ENCODE measurements at places on chromosomes 1 and 21.

GRCh38 chr21:36023092-36023480 is 37.2 kb downstream of the SETD4 start:
- no peak for DNase-seq

GRCh38 chr1:171355727-171356126 is 41.7 kb downstream of the FMO4 start:
- DNase-seq = no peak

DNA sequence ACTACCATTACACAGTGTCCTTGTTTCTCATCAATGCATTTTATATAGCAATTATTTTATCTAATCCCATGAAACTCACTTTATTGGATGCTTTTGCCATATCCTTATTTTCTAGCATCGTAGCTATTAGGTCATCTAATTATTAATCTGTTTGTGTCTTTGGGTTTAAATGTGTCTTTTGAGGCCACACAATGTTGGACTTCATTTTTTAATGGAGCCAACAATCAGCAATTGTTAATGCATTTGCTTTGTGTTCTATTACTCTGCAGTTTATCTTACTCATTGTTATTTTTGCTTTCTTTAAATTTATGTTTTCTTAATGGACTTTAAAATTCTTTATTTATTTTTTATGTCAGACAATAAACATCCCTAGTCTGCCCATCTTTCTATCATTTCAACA is 1.8 kb upstream of the HSD11B1 start:
- DNase-seq = no peak

DNA sequence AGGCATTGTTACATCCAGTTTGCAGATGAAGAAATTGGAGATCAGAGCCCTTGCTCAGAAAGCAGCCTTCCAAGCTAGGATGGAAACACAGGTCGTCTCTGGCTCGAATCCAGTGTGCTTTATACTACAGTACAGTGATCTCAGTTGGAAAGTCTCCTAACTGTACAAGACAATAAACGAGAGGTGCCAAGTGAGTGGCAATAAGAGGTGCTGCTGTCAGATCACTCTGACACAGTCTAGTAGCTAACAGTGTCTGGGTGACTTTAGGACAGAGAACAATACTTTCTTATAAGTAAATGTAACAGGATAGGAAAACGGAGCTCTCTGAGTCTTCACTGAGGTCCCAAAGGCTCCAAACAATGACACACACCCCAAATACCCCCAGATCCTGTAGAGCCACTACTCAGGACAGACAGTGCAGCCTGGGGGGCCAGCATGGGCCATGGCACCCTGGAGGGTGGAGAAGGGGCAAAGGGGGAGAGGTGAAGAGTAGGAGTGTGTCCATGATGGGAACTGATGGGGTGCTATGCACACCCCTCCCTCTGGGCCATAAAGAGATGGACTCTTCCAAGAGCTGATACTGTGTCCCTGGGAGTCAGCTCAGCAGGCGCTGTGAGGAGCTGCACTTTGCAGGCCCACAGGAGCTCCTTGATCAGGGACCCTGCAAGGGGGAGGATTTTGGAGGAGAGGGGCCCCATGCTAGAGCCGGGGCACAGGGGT is 3.3 kb downstream of the SH3BGR start:
- no peak for DNase-seq

GRCh38 chr1:198856601-198857000 is 217.8 kb downstream of the PTPRC start:
- no peak for DNase-seq

DNA sequence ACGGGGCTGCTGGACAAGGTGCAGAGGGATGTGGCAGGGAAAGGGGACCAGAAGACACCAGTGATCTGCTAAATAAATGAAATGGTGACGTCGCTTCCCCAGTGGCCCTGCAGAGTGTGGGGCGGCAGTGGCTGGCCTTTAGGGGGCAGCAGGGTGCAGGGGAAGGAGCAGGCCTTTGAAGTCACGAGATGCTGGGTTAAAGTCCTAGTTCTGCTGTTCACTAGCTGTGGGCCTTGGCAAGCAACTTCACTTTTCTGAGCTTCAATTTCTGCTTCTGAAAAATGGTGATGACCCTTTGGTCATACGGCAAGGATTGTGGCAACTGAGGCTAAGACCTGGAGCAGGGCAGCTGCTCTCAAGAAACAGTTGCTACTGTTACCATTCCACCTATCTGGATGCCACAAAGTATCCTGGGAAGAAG is 9.2 kb upstream of the GALE start:
- DNase-seq = peak; percentile 71

- no peak for DNase-seq
Observed at GRCh38 chr21:41501919-41502318, 6.0 kb downstream of the TMPRSS2 start.

DNA sequence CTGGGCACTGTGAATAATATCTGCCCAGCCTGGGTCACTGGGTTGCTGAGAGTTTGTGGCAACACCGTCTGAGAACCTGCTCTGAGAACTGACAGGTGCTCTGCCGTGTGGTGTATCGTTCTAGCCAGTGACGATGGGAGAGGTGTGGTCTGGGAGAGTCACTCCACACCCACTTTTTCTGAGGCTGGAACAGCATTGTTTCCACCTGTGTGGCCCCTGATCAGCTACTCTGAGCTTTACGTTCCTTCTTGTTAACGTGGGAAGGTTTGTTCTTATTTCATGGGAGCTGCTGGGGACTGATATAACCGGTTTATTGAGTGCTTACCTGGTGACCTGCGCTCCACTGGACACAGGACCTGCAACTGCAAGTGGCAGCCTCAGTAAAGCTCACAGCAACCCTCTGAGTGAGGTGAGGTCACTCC is 34.8 kb upstream of the TENT5C start:
- no peak for DNase-seq

GRCh38 chr1:181099152-181100014 is 10.9 kb downstream of the IER5 start:
- DNase-seq = peak; percentile 52

- no peak for DNase-seq
Observed at GRCh38 chr1:79711001-79711431, 704.5 kb upstream of the ADGRL4 start.

GRCh38 chr1:190747704-190748103 is 270.0 kb upstream of the BRINP3 start:
- no peak for DNase-seq

DNA sequence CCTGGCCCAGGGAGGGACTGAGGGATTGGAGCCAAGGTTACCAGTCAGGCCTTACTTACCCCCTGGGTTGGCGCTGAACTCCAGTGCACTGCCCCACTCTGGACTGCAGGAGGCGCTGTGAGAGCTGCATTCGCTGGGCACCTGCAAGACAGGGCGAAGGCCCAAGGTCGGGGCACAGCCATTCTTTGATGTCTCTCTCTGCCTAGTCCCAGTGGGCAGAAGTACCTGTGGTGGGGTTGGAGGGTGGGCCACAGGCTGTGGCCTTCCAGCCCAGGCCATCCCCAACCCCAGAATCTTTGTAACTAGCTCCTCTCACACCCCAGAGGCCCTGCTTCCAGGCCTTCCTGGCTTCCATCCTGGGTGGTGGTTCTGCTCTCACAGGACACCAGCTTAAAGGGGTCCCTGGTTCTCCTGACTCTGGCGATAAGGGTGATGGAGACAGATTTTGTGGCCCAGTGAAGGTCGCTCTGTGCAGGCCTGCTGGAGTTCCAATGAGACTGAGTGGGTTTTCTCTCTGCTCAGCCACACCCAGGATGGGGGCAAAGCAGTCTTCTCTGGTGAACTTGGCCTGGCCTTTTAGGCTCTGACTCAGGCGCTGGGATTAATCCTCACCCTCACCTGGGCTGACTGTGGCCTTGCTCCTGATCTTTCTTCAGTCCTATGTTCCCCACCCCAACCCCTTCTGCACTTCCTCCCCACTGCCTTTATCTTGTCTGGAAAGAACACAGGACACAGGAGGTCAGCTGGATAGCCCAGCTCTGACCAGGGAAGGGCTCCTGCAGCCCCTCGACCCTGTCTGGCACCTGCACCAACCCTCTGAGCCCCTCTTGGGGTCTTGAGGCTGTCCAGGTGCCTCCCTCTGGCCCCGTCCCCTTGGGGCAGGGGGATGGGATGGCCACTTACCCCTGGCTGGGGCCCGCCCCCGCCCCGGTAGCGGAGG is 954 bp downstream of the MYOG start:
- no peak for DNase-seq

DNA sequence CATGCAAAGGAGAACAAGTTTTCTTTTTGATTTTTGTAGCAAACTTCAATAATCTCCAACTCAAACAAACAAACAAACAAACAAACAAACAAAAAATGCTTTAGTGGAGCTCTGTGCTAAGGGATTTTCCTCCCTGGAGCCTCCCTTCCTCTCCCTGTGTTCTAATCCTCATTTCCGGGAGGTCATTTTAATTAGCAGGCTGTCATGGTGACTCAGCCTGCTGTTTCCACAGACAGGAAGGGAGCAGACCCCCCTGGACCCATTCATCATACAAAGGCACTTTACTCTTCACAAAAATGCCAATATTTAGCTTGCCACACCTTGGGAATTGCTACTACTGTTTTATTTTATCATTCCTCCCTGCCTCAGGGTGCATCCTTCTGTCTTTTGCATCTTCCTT is 61.0 kb upstream of the SPATA6 start:
- no peak for DNase-seq

DNA sequence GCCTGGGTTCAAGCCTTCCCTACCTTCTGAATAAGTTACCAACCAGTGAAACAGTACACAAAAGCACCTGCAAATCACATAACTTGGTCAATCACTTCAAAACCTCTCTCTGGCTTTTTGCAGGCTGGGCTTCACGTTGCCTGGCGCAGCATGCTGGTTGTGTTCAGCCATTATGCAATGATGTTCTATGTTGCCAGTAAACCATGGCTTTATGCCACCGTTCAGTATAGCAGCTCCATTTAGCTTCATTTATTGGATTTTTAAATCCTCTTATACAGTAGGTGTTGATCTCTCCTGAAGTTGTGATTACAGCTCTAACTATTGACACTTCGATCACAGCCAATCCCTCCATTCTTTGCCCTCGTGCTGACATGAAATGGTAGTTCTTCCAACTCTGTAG is 233.6 kb upstream of the PTBP2 start:
- no peak for DNase-seq

- DNase-seq = peak; percentile 12
Observed at GRCh38 chr1:109547463-109548320, 723 bp upstream of the GNAI3 start.

DNA sequence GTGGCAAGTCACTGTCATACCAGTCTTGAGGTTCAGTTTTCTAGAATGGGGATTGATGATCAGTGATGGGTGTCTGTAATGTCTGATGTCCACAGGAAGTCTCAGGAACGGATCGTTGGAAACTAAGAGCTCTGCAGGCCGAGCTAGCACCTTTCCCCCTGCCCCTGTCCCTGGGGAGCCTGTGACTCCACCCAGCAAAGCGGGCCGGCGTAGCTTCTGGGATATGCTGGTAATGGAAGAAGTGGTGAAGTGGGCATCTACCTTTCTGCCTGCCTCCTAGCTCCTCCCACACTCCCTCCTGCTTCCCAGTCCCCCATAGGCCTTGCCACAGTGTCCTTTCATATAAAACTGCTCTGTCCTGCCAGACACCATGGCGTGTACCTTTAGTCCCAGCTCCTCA is 13.4 kb downstream of the HYI start:
- DNase-seq = no peak

- DNase-seq = no peak
Observed at GRCh38 chr1:79006564-79006963, at the start of gene ADGRL4. ADGRL4 (minus strand) TSS chr1:79006730; CDS start chr1:79006654, 76 bp downstream.

GRCh38 chr1:175317309-175317708 is 124.7 kb upstream of the KIAA0040 start:
- no peak for DNase-seq

DNA sequence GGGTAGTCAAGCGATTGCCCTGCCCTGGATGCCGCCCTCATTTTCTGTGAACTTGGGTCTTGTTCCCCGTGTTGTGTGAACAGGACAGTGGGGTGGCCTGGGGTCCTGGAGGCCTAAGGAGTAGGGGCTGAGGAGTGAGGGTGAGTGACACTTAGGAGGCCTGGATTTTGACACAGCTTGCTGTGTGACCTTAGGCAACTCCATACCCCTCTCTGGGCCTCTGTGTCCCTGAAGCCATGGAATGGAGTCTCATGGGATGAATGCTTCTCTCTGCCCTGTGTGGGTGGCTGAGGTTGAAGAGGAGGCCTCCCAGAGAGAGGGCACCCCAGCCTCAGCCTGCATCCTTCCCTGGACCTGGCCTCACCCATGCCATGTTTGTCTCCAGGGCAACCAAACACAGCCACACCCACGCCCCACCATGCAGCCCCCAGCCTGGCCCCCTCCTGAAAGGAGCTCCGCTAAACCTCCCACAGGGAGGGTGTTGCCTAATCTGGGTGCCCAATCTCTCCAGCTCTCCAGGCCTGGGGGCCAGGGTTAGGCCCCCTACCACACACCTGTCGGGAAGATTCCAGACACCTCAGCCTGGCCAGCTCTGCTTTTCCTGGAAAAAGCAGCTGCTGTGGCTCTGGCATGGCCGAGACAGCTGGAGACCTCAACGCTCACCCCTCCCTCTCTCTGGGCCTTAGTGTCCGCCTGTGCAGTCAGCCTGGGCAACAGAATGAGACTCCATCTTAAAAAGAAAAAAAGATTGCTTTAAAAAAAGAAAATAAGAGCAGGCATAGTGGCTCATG is 9.9 kb downstream of the MYOM3 start:
- DNase-seq = no peak

DNA sequence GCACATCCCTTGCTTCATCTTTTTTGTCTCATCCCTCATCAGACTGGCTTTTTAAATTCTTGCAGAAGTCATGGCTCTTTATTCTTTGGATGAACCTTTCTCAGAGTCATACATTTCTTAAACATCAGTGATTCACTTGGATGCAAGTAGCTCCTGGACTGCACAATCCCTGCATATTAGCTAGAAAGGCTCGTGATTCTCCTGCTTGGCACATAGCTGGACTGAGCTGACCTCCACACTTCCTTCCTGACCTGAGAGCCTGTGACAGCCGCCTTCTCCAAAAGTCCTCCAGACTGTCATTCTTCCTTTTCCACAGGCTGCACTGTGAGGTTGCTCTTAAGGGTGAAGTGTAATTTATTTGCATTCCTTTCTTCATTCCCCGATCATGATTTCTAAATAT is 109.4 kb downstream of the RGL1 start:
- DNase-seq = no peak

GRCh38 chr1:31122101-31122735 is 56.7 kb upstream of the PUM1 start:
- no peak for DNase-seq

- DNase-seq = no peak
Observed at GRCh38 chr1:190365283-190365682, 112.4 kb downstream of the BRINP3 start.

GRCh38 chr21:44261675-44262295 is at the start of gene DNMT3L:
DNMT3L (minus strand) TSS chr21:44261897; CDS start chr21:44261259, 638 bp downstream.
- no peak for DNase-seq

Measured in stimulated activated CD4-positive, alpha-beta T cell treated with anti-CD3 and anti-CD28 coated beads, TNF-alpha, amount 100 ng/mL, for 24 hours (primary cell).